Stimulated activated CD4-positive, alpha-beta T cell treated with anti-CD3 and anti-CD28 coated beads, Interleukin-4, amount 100 ng/mL, for 4 hours (primary cell): ENCODE measurements at places on chromosomes 2 and 18.

- DNase-seq: no peak
Measured at GRCh38 chr2:239820836-239821693, 204.1 kb downstream of the NDUFA10 start.

- no peak for DNase-seq
Measured at GRCh38 chr2:102915128-102915527, 153.3 kb downstream of the TMEM182 start.

GRCh38 chr2:106288873-106289272 is 94.8 kb upstream of the UXS1 start:
- DNase-seq: no peak

DNA sequence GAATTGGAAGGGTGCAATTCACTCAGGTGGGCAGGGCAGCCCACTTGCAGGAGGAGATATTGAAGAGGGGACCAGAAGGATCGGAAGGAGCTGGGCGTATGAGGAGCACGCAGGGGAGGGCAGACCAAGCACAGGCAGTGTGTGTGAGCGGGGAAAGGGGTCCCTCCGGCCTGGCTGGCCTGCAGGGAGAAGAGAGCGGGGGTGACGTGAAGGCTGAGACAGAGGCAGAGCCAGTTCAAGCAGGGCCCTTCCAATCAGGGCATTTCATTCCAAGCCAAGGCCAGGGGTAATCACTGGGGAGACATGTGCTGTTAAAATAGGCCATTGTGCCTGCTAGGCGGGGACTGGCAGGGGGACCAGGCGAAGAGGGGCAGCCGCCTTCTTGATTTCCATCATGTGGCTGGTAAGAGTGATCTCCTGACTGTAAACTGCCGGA is 62.2 kb downstream of the ACKR3 start:
- no peak for DNase-seq

- no peak for DNase-seq
Measured at GRCh38 chr18:60113396-60113795, 213.6 kb downstream of the PMAIP1 start.
